ENCODE measurements at places on chromosomes 2 and 18. TPM values are rescaled to one million over a fixed set of nuclear protein-coding genes. Genes with fewer than 3 reads are reported as not detected.

LTBP1 gene
- 52.1 TPM for polyA plus RNA-seq

ELOA2 gene
- polyA plus RNA-seq, result not detected

GRCh38 chr2:180033993-180034894 is 27.1 kb upstream of the CWC22 start:
- H3K27me3 ChIP-seq, result no peaks in the 10 kb centered on the region
- no peak for DNase-seq
- no peaks in the 10 kb centered on the region for H3K4me1 ChIP-seq
- H3K36me3 ChIP-seq, result no peaks in the 10 kb centered on the region
- no peak overlapping the region for H3K4me3 ChIP-seq

- H3K4me3 ChIP-seq, result no peak overlapping the region
- H3K27ac ChIP-seq, result peak overlapping the region; percentile 53
- no peaks in the 10 kb centered on the region for H3K36me3 ChIP-seq
- no peak for DNase-seq
- peaks cover 11% of the 10 kb centered on the region for H3K4me1 ChIP-seq
Observed at GRCh38 chr18:35458677-35459441, 38.9 kb downstream of the INO80C start.

GRCh38 chr2:39852831-39853230 is 73.8 kb upstream of the THUMPD2 start:
- H3K4me1 ChIP-seq, result no peaks in the 10 kb centered on the region
- H3K4me3 ChIP-seq, result no peak overlapping the region
- H3K27me3 ChIP-seq, result no peaks in the 10 kb centered on the region
- H3K27ac ChIP-seq, result no peak overlapping the region
- DNase-seq, result no peak

DNA sequence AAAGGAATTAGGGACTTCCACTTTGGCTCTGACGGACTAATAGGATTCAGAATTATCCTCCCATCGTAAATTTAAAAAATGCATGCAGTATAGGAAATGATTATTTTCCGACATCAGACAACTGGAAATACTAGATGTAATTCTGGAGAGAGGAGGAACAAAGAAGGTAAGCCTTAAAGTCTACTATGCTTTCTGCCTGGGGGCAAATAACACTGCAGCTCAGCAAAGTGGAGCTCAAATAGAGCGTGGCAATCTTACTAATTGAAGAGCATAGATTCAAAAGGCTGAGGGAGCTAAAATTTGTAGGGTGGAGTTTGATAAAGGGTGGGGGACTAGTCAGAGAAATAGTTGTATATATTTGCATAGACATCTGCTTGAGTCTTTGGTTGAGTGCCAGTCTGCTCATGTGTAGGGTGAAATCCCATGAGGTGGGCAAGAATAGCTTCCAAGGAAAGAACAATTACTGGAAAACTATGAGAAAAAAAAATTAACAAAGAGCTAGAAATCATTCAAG is 23.8 kb downstream of the COPS8 start:
- H3K27me3 ChIP-seq, result no peaks in the 10 kb centered on the region
- no peak overlapping the region for H3K27ac ChIP-seq
- no peak overlapping the region for H3K4me3 ChIP-seq

DNA sequence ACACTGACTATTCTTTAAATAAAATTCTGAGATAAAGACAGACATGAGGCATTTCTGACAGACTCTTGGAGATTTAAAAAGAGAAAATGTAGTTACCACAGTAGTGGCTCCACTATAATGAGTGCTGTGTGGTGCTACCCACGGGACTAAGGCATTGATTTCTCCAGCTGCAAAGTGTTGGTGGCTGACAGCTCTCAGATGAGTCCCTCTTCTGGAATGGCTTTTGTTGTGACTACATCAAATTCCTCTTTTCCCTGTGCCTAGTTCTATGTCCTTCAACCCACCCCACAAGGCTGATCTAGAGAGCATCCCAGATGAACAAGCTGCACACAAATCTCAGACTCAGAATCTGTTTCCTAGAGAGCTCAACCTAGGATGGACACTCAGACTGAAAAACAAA is 884.8 kb upstream of the ZEB2 start:
- no peak overlapping the region for H3K4me3 ChIP-seq
- H3K27me3 ChIP-seq, result no peaks in the 10 kb centered on the region
- H3K36me3 ChIP-seq, result no peaks in the 10 kb centered on the region
- H3K4me1 ChIP-seq, result no peaks in the 10 kb centered on the region
- no peak overlapping the region for H3K27ac ChIP-seq
- no peak for DNase-seq

DNA sequence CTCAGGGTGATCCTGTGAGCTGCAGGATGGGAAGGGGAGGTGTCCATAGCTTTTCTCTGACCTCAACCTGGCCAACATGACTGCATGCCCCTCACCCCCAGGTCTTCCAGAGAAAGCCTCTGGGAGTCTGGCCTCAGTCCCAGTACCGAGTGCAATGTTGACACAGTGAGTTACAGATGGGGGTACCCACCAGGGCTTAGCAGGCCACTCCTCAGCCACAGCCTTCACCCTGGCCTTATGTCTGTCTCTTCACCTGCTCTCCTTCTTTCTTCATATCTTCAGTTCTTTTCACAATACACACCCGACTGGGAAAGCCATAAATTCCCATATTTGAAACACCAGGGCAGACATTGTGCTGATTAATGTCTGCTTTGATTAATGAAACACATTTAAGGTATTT is 33.5 kb downstream of the AOX1 start:
- H3K4me1 ChIP-seq, result no peaks in the 10 kb centered on the region
- H3K36me3 ChIP-seq, result no peaks in the 10 kb centered on the region
- H3K4me3 ChIP-seq, result no peak overlapping the region

- H3K36me3 ChIP-seq, result no peaks in the 10 kb centered on the region
- H3K27me3 ChIP-seq, result no peaks in the 10 kb centered on the region
- DNase-seq, result no peak
- H3K4me1 ChIP-seq, result no peaks in the 10 kb centered on the region
Observed at GRCh38 chr2:165811592-165812370, 17.7 kb upstream of the GALNT3 start.

TYMS gene
- 150 TPM for polyA plus RNA-seq
